ENCODE measurements at places on chromosomes 1 and 21. TPM values are rescaled to one million over a fixed set of nuclear protein-coding genes. Genes with fewer than 3 reads are reported as not detected.

DNA sequence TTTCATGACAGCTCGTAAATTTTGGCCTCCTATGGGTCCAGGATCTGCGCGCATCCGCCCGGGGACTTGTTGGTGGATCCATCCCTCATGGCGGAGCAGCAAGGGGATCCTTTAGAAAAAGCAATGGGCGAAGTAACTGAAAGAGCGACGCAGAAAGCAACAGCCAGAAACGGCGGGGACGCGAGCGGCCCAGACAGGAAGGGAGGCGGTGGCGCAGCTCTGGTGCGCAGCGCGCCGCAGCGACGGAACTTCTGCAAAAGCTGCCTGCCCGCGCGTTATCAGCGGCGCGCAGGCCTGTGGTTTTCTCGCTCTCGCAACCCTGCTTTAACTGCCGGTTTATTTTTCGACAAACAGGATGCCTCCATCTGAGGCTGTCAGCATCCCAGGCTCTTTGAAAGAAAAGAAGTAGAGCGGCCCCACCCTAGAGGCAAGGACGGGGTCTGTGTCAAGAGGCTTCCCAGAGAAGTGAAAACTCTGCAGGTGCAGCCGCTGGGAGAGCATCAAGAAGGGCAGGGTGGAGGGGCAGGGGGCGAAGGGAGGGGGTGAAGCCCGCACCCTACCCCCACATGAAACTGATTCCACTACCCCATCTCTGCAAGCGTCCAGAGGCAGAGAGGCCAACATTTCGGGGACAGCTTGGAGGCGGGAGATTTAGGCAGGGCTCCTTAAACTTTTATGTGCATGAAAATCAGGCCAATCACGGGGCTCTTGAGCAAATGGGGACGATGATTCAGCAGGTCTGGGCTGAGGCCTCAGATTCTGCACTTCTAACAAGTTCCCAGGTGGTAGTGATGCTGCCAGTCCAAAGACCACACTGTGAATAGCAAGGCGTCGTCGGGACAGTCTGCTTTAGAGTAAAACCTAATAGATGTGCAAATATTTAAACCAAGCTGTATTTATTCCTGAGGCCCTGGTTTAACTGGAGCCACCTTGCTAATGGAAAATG is 22.2 kb downstream of the RUNX1 start:
- peak; percentile 94 for DNase-seq
- H3K27ac ChIP-seq: peak overlapping the region; percentile 100
- peak overlapping the region; percentile 77 for H3K4me3 ChIP-seq
- peaks cover 80% of the 10 kb centered on the region for H3K4me1 ChIP-seq
- no peaks in the 10 kb centered on the region for H3K27me3 ChIP-seq
- peaks cover 34% of the 10 kb centered on the region for H3K36me3 ChIP-seq

DNA sequence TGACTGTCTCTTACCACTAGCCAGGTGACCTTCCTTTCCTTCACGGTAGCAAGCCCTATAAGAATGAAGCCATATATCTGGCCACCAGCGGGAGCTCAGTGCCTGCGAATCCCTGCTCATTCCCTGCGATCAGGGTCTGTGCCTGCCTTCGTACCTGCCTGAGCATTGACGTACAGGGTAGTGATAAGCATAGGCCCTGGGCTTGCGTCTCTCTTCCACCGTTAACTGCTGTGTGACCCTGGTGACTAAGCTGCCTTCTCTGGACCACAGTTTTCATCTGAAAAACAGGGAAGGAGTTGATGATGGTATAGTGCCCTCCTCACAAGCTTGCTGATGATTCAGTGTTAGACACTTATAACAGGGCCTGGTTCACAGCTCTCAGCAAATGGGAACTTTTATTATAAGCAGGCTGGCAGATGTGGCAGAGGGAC is 4.1 kb downstream of the ZC3H12A start:
- H3K36me3 ChIP-seq: peaks cover 61% of the 10 kb centered on the region
- DNase-seq: peak; percentile 64
- peaks cover 47% of the 10 kb centered on the region for H3K4me1 ChIP-seq
- peak overlapping the region; percentile 97 for H3K27ac ChIP-seq
- no peaks in the 10 kb centered on the region for H3K27me3 ChIP-seq

GRCh38 chr1:181319907-181320306 is 163.4 kb upstream of the CACNA1E start:
- no peak overlapping the region for H3K27ac ChIP-seq
- H3K4me3 ChIP-seq: no peak overlapping the region
- H3K4me1 ChIP-seq: peaks cover 13% of the 10 kb centered on the region
- H3K36me3 ChIP-seq: no peaks in the 10 kb centered on the region
- H3K27me3 ChIP-seq: peaks cover 62% of the 10 kb centered on the region

- DNase-seq: no peak
- H3K27ac ChIP-seq: peak overlapping the region; percentile 76
- H3K36me3 ChIP-seq: peaks cover 34% of the 10 kb centered on the region
- peaks cover 5% of the 10 kb centered on the region for H3K27me3 ChIP-seq
Measured at GRCh38 chr1:27912429-27912828, 22.4 kb upstream of the SMPDL3B start.

GRCh38 chr1:73943270-73943669 is 254.7 kb downstream of the LRRIQ3 start:
- no peaks in the 10 kb centered on the region for H3K4me1 ChIP-seq
- no peak overlapping the region for H3K4me3 ChIP-seq
- DNase-seq: no peak
- no peaks in the 10 kb centered on the region for H3K36me3 ChIP-seq
- H3K27ac ChIP-seq: no peak overlapping the region

DNA sequence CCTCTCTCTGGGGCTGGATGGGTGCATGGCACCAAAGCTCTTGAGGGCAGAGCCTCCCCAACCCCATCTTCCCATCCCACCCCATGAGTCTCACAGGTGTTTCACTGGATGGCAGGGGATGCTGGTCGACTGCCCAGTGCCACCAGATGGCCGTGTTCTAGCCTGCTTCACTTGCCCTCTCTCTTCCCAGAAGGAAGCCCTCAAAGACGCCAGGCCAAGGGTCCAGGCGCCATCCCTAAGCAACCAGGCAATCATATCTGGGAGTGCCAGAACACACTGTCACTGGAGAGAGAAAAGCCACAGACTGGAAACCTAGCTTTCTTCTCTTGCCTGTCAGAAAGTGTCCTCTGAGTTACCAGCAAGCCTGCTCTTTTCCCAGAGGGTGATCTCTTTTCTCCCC is 26.7 kb downstream of the PIGM start:
- no peaks in the 10 kb centered on the region for H3K4me1 ChIP-seq
- H3K36me3 ChIP-seq: no peaks in the 10 kb centered on the region
- peaks cover 33% of the 10 kb centered on the region for H3K27me3 ChIP-seq
- DNase-seq: no peak
- H3K4me3 ChIP-seq: no peak overlapping the region
- no peak overlapping the region for H3K27ac ChIP-seq

DNA sequence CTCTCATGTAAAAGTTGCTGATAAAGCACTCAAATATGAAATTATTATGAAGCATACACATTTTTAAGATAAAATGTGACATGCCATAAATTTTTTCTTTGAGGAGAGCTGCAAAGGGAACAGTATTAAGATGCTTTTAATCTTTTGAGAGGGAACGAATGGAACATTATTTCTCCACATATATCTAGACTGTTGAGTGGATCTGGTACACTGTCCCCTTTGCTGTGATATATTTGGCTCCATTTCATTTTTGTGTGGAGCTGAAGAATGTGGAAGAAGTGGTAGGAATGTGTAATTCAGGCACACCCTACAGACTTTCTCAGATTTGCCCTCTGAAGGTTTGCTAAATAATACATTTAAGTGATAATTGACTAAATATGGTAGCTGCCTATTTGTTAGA is 31.7 kb downstream of the PGM1 start:
- peaks cover 8% of the 10 kb centered on the region for H3K4me1 ChIP-seq
- no peaks in the 10 kb centered on the region for H3K36me3 ChIP-seq
- no peak for DNase-seq
- no peak overlapping the region for H3K4me3 ChIP-seq
- H3K27ac ChIP-seq: no peak overlapping the region

GRCh38 chr21:24897883-24898282 is 709.4 kb downstream of the MRPL39 start:
- H3K4me3 ChIP-seq: no peak overlapping the region
- no peaks in the 10 kb centered on the region for H3K36me3 ChIP-seq
- H3K4me1 ChIP-seq: no peaks in the 10 kb centered on the region
- no peak for DNase-seq
- H3K27ac ChIP-seq: no peak overlapping the region

- DNase-seq: no peak
- H3K36me3 ChIP-seq: no peaks in the 10 kb centered on the region
- no peak overlapping the region for H3K4me3 ChIP-seq
- H3K4me1 ChIP-seq: no peaks in the 10 kb centered on the region
Measured at GRCh38 chr21:39082656-39083376, 100.4 kb downstream of the PSMG1 start.

- no peaks in the 10 kb centered on the region for H3K4me1 ChIP-seq
- no peaks in the 10 kb centered on the region for H3K36me3 ChIP-seq
- H3K27me3 ChIP-seq: peaks cover 8% of the 10 kb centered on the region
- DNase-seq: no peak
Measured at GRCh38 chr1:158068918-158069317, 75.5 kb downstream of the KIRREL1 start.

GRCh38 chr1:57820356-57821095 is 396.7 kb upstream of the DAB1 start:
- H3K4me3 ChIP-seq: no peak overlapping the region
- no peaks in the 10 kb centered on the region for H3K36me3 ChIP-seq
- no peaks in the 10 kb centered on the region for H3K4me1 ChIP-seq
- no peaks in the 10 kb centered on the region for H3K27me3 ChIP-seq

DNA sequence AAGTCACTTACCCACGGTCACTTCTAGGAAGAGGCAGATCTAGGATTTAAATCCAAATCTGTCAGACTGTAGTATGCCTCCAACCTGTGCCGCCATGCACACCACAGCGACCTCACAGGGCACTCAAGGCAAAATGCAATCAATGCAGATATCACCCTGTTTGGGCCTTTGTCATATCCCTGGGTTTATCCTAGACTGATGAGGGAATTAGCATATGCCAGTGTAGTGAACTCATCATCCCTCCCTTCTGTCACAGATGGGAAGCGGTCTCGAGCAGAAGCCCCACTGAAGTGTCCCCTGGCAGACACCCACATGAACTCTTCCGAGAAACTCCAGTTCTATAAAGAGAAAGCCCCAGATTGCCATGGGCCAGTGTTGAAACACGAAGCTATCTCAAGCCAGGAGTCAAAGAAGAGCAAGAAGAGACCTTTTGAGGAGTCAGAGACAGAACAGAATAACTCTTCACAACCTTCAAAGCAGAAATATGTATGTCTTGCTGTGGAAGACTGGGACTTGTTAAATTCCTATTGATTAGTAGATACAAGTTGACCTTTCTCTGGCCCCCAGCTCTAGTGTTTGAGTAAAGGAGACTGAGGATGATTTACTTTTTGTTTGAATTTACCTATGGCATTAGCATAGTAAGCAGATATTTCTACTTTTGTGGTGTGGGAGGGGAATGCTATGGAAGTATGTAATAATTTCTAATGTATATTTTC is 21.4 kb downstream of the LRRC42 start:
- no peaks in the 10 kb centered on the region for H3K27me3 ChIP-seq
- no peak overlapping the region for H3K4me3 ChIP-seq
- no peak for DNase-seq

The FOXE3 gene
- not detected for total RNA-seq

GRCh38 chr21:45310459-45310858 is 22.8 kb upstream of the POFUT2 start:
- no peak overlapping the region for H3K27ac ChIP-seq
- H3K36me3 ChIP-seq: no peaks in the 10 kb centered on the region
- no peak for DNase-seq
- H3K4me3 ChIP-seq: no peak overlapping the region
- H3K27me3 ChIP-seq: peaks cover 23% of the 10 kb centered on the region

GRCh38 chr1:111814305-111814628 is 58.6 kb downstream of the DDX20 start:
- H3K4me1 ChIP-seq: no peaks in the 10 kb centered on the region
- H3K36me3 ChIP-seq: no peaks in the 10 kb centered on the region
- H3K27me3 ChIP-seq: peaks cover 2% of the 10 kb centered on the region
- no peak overlapping the region for H3K27ac ChIP-seq
- no peak for DNase-seq

DNA sequence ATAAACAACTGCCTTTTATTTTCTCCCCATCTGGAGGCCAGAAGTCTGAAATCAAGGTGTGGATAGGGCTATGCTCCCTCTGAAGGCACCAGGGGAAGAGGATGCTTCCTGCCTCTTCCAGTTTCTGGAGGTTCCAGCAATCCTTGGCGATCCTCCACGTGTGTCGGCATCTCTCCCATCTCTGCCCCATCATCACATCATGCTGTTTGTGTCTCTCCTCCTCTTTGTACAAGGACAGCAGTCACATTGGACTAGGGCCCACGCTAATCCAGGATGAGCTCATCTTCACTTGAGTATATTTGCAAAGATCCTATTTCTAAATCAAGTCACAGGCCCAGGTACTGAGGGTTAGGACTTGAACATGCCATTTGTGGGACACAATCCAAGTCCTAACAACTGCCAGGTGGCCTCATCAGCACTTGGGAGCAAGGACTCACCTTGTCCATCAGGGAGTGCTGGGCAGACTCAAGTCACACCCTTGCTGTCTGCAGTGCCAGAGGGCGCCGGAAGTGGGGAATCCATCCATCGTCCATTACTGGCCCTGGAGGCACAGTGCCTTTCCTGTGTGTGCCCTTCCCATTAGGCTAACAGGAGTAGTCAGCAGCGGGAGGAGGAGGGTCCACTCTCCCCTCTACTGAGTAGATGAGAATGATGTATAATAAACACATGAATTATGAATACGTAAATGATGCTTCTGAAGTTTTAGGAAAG is 185.4 kb upstream of the AJAP1 start:
- no peaks in the 10 kb centered on the region for H3K36me3 ChIP-seq
- H3K27me3 ChIP-seq: no peaks in the 10 kb centered on the region
- H3K4me1 ChIP-seq: no peaks in the 10 kb centered on the region
- DNase-seq: no peak
- no peak overlapping the region for H3K4me3 ChIP-seq

The F5 gene
- total RNA-seq: 3.1 TPM

GRCh38 chr1:181482001-181482430 is 1.3 kb upstream of the CACNA1E start:
- DNase-seq: no peak
- peaks cover 79% of the 10 kb centered on the region for H3K27me3 ChIP-seq
- H3K4me3 ChIP-seq: peak overlapping the region; percentile 44
- no peaks in the 10 kb centered on the region for H3K36me3 ChIP-seq
- H3K4me1 ChIP-seq: peaks cover 3% of the 10 kb centered on the region

The TCHH gene
- 0.12 TPM for total RNA-seq

GRCh38 chr1:61636814-61637213 is 88.1 kb downstream of the TM2D1 start:
- H3K4me1 ChIP-seq: peaks cover 9% of the 10 kb centered on the region
- no peak overlapping the region for H3K4me3 ChIP-seq
- H3K36me3 ChIP-seq: no peaks in the 10 kb centered on the region
- H3K27me3 ChIP-seq: peaks cover 8% of the 10 kb centered on the region
- no peak overlapping the region for H3K27ac ChIP-seq

All from activated CD8-positive, alpha-beta memory T cell treated with anti-CD3 and anti-CD28 coated beads, Interleukin-2, amount 10 ng/mL, durations not matched to agents 7 days and 5 days (primary cell).